ENCODE measurements at places on chromosomes 1 and 21. TPM values are rescaled to one million over a fixed set of nuclear protein-coding genes. Genes with fewer than 3 reads are reported as not detected.

The TENT5C gene
- total RNA-seq: 0.21 TPM

DNA sequence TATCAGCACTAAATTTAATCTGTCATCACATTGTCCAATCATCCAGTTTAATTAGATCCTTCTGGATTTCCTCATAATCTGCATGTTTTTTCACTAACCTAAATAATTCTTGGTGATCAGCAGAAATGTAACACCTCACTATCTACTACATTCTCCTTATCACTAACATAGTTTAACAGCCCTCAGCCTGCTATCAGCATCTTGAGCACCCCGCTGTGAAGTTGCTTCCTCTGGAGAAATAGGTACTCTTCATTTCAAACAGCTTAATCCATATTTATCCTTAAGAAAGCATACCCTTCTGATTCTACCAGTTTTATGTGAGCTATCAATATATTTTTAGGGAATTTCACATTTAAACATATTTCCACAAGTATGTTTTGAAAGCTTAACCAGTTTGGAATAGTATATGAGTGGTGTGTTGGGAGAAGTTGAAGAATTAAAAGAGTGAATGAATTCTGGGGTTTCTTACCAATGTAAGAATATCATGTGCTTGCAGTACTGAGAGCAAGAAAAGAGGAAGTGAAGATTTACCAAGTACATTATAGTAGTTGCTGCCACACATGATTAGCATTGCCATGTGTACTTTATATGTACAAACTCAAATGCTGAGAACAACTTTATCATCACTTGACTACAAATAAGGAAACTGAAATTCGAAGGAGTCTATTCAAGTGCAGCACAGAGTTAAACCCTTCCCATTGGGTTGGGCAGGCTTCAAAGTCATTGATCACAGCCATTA is 771.1 kb upstream of the ADGRL4 start:
- H3K4me1 ChIP-seq: no peaks in the 10 kb centered on the region
- no peaks in the 10 kb centered on the region for H3K27me3 ChIP-seq
- no peak overlapping the region for H3K27ac ChIP-seq
- H3K36me3 ChIP-seq: no peaks in the 10 kb centered on the region
- DNase-seq: no peak
- H3K4me3 ChIP-seq: no peak overlapping the region

The FLG2 gene
- not detected for total RNA-seq

DNA sequence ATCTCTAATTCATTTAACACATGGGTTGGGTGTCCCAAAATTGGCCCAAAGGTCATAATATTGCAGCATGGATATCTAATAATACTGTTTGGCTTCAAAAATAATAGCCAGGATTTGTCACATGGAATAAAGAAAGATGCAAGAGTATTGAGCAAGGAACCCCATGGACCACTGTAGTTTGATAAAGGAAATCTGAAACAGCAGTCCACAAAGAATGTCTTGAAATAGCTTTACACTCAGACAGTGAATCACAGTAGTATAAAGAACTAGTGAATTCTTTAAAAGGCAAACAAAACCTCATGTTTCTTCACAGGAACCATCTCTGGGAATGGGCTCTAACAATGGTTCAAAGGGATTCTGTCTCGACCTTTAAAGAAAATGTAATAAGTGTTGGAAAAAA is 576.1 kb upstream of the ZRANB2 start:
- no peak overlapping the region for H3K4me3 ChIP-seq
- H3K36me3 ChIP-seq: no peaks in the 10 kb centered on the region
- DNase-seq: no peak
- H3K27me3 ChIP-seq: no peaks in the 10 kb centered on the region
- H3K27ac ChIP-seq: no peak overlapping the region

DNA sequence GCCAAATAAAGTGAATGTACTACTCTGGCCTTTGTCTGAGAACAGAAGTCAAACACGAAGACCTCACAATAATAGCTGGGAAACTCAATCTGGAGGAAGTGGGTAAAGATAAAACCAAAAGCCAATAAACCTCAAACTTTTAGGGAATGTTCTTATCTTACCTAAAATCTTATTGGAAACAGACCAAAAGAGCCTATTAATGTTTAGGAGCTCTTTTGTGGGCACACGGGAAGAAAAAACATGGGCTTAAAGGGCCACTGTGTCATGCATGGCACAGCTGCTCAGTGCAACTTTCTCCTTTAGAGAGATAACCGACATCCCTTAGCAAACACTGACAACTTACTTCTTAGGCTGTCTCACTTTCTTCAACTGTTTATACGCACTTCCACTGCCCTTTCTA is 16.1 kb downstream of the EIF2B3 start:
- DNase-seq: no peak
- peaks cover 19% of the 10 kb centered on the region for H3K4me1 ChIP-seq
- no peaks in the 10 kb centered on the region for H3K27me3 ChIP-seq
- H3K36me3 ChIP-seq: peaks cover 9% of the 10 kb centered on the region
- no peak overlapping the region for H3K4me3 ChIP-seq

The PLPPR5 gene
- total RNA-seq: not detected

The AGPAT3 gene
- 45.4 TPM for total RNA-seq
